GM18507 (cell line): ENCODE measurements at places on chromosomes 7 and 10.

- DNase-seq: no peak
Observed at GRCh38 chr7:26071622-26072456, 80.2 kb upstream of the NFE2L3 start.

DNA sequence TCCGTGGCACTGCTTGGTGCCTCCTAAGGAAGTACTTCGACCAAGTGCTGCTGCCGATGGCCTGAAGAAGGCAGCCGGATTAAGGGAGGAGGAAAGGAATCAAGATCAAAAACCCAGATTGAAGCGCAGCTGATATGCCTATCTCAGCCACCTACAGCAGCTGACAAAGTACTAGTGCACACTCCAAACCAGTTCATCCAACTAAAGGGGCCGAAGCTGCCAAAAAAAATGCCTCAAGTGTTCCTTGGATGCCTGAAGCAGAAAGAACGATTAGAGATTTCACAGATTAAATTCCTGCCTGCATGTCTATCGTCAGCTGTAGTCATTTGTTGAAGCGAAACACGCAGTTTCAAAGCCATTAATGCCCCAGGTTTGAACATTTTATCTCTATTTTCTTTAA, 65.7 kb downstream of the TNRC18 start:
- no peak for DNase-seq

DNA sequence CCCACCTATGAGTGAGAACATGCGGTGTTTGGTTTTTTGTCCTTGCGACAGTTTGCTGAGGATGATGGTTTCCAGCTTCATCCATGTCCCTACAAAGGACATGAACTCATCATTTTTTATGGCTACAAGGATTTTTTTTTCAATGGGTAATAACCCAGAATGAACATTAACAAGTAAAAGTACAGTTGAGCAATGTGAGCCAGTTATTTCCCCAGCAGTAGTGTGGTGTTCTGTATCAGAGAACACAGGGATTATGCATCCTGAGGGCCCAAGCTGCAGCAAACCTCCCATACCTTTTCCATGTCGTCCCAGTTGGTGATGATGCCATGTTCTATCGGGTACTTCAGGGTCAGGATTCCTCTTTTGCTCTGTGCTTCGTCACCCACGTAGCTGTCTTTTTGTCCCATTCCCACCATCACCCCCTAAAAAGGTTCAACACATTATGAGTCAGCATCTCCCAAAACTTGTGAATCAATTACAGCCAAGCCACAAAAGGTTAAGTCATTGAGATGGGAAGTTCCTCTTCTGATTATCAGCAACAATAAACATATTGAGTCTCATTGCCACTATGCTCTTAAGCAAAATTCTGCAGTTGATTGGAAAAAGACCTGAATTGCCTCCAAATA, 5.5 kb downstream of the ACTA2 start:
- DNase-seq: no peak

GRCh38 chr7:22361320-22361719, 4.4 kb upstream of the RAPGEF5 start:
- DNase-seq: no peak

GRCh38 chr10:61891906-61892585, 9.5 kb upstream of the ARID5B start:
- no peak for DNase-seq

DNA sequence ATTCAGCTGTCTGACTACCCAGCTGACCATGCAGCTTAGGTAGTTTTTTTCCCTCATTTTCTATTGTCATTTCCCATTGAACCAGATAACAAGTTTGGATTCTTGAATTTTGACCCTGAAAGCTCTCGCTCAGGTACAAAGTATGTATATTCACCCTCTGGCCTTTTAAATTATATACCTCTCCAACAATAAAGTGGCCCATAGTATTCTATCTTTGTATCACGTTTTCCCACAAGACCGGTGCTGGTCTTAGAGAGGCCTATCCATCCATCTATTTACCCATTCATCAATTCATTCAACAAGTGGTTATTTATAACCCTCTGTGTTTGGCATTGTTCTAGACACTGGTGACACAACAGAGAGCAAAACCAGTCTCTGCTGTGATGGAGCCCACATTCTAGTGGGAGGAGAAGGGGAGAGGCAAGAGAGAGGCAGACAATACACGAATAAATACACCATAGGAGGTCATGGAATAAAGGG, 35.2 kb upstream of the NPSR1 start:
- no peak for DNase-seq

- DNase-seq: no peak
Observed at GRCh38 chr10:20381761-20382160, 515.4 kb downstream of the NEBL start.

DNA sequence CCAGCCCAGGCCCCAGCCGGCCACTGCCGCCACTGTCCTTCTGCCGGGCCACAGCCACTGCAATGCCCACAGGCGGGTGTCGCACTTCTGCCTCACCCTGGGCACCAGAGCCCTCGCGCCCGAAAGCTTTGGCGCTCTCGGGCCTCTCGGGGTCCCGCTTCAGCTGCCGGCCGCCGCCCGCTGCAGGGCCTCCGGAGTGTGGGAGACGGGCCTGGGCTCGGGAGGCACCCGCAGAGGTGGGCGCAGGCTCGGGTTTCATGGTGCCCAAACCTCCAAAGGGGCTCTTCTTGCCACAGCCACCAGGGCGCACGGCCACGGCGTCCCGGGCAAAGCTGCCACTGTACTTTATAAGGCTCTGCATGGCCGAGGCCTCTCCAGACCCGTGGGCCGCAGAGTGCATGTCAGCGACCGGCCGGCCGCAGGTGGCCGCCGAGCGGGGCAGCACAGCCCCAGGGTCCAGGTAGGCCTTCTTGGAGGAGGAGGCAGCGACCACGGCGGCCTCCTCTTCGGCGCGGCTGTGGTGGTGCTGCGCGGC, 35.9 kb downstream of the TNRC18 start:
- DNase-seq: no peak

- no peak for DNase-seq
Observed at GRCh38 chr10:5563991-5564536, 39.3 kb downstream of the CALML3 start.

- DNase-seq: no peak
Observed at GRCh38 chr7:96669812-96670211, 39.8 kb downstream of the SEM1 start.

GRCh38 chr7:4689151-4689550, 7.1 kb downstream of the FOXK1 start:
- DNase-seq: no peak

GRCh38 chr10:70982443-70982842, 94.1 kb upstream of the PCBD1 start:
- no peak for DNase-seq

DNA sequence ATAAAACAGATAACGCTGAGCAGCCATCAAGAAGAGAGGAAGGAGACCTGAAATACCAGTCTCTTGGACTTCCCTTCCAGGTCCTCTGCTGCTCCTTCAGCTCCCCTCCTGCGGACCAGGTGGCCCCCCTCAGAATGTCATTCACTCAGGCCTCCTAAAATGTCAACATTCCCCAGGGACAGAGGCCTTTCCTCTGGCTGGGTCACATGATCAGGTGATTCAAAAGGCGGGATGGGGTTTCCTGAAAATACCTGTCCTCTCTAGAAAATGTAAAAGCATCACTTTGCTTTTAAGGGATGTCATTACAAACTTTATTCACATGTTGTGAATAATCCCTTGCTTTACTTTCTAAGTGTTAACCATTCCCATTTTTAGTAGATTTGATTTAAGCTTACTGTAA, 311.1 kb downstream of the INHBA start:
- no peak for DNase-seq

- no peak for DNase-seq
Observed at GRCh38 chr10:78531088-78531487, 497.4 kb downstream of the RPS24 start.

- no peak for DNase-seq
Observed at GRCh38 chr10:16478801-16479200, 42.0 kb downstream of the PTER start.

GRCh38 chr10:112045938-112046337, 137.6 kb downstream of the GPAM start:
- DNase-seq: no peak

GRCh38 chr7:71705217-71705616, 573.3 kb downstream of the GALNT17 start:
- DNase-seq: no peak

DNA sequence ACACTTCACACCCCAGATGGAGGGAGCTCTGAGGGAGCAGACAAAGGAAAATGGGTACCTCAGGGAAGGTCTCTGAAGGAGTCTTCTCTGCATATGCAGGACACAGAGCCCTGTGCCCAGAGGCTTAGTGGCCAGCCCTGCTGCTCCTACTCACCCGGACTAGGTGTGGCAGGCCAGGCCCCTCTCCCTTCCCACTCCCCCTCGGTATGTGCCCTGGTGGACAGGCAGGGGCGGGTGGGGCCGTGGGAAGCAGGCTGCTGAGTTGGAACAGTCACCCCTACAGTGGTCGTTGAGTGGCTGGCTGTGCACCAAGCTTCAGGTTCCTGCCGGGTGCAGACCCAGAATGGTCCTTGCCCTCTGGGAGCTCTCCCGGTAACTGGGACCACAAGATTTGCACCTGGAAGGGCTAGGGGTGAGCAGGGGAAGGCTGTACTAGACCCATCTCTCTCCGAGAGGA, 68.6 kb downstream of the ZMIZ1 start:
- no peak for DNase-seq

DNA sequence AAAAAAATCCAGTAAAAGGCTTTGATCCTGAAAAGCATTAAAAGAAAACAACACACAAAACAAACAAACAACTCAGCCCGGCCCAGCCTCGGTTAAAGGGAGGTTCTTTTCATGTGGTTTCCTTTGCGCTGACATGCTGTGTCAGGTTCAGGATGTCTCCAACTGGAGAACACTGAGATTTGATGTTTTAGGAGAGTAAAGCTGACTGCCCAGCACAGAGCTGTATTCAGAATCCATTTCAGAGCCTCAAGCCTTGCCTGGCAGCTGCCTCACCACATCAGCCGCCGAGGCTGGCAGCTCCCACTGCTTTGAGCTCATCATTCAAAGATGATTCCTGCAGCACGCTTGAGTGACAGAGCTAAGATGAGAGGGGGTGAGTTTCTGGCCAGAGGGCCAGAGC, 205.8 kb upstream of the LYZL1 start:
- DNase-seq: no peak

DNA sequence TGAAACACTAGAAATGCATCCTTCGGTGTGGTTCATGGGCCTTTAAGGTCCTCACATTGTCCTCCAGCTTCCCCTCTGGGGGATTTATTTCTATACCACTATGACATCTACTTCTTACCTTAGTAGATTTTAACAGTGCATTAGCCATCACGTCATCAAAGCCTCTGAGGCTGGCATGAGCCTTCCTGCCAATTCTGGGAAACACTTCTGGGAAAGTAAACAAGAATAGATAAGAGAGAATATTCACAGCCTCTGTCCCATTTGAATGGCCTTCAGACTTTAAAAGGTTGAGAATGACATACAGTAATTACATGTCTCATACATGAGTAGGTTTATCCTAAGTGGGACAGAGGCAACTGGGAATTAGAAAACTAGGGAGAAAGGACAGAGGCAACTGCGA, 89.7 kb downstream of the AMPH start:
- DNase-seq: no peak

DNA sequence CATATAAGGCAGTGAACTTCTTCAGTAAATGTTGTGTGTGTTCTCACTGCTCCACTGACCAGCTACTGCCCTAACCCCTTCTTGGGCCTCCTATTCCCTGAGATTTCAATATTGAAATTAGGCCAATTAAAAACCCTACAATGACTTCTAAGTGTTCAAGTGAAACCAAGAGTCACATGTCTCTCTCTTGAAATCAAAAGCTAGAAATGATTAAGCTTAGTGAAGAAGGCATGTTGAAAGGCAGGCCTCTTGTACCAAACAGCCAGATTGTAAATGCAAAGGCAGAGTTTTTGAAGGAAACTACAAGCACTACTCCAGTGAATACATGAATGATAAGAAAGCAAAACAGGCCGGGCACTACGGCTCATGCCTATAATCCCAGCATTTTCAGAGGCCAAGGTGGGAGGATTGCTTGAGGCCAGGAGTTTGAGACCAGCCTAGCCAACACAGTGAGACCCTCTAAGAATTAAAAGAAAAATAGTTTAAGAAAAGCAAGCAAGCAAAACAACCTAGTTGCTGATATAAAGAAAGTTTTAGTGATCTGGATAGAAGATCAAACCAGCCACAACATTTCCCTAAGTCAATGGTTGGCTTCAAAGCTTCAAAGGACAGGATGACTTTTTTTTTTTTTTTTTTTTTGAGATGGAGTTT, 22.3 kb downstream of the BRAF start:
- DNase-seq: no peak

DNA sequence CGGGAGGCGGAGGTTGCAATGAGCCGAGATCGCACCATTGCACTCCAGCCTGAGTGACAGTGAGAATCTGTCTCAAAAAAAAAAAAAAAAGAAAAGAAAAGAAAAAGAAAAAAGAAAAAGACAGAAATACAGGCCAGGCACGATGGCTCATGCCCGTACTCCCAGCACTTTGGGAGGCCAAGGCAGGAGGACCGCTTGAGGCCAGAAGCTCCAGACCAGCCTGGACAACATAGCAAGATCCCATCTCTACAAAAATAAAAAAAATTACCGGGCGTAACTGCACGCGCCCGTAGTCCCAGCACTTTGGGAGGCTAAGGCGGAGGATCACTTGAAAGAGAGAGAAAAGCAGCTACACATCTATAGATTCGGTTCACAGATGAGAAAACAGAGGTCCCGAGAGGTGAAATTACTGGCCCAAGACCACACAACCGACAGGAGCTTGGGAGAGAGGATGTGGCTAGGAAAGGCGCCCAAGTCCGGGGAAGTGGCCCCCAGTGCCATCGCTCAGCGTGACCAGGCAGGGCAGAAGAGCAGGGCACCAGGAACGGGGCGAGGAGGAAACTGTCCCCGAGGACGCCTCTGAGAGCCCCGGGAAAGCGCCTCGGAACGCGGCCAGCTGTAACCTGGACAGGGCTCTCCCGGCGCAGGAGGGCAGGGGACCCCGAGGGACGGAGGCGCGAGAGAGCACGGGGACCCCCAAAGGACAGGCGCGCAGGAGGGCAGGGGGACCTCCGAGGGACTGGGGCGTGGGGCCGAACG, 612 bp downstream of the SNX8 start:
- no peak for DNase-seq
